HepG2 (cell line): ENCODE measurements at places on chromosomes 13 and 19. TPM values are rescaled to one million over a fixed set of nuclear protein-coding genes. Genes with fewer than 3 reads are reported as not detected.

DNA sequence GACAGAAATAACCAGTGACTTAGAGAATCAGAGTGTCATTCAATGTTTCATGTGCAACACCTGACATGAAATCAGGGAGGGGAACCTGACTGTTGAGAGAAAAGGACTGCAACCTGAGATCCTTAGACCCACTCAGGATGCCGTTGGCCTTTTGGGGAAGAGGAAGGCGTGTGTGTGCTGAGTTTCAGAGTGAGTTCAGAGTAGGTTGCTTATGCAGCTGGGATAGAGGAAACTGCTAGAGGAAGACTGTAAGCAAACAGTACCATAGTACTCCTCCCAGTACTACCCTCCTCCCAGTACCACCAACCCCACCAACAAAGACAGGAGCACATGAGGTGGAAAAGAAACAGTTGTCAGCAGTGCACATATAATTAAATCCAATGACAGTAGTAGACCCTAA is 63.7 kb downstream of the KL start:
- no peak overlapping the region for H3K4me3 ChIP-seq
- H3K4me1 ChIP-seq: peaks cover 4% of the 10 kb centered on the region; the same call in 1 of the 2 replicates
- H3K27me3 ChIP-seq: no peaks in the 10 kb centered on the region
- no peak overlapping the region for H3K27ac ChIP-seq

DNA sequence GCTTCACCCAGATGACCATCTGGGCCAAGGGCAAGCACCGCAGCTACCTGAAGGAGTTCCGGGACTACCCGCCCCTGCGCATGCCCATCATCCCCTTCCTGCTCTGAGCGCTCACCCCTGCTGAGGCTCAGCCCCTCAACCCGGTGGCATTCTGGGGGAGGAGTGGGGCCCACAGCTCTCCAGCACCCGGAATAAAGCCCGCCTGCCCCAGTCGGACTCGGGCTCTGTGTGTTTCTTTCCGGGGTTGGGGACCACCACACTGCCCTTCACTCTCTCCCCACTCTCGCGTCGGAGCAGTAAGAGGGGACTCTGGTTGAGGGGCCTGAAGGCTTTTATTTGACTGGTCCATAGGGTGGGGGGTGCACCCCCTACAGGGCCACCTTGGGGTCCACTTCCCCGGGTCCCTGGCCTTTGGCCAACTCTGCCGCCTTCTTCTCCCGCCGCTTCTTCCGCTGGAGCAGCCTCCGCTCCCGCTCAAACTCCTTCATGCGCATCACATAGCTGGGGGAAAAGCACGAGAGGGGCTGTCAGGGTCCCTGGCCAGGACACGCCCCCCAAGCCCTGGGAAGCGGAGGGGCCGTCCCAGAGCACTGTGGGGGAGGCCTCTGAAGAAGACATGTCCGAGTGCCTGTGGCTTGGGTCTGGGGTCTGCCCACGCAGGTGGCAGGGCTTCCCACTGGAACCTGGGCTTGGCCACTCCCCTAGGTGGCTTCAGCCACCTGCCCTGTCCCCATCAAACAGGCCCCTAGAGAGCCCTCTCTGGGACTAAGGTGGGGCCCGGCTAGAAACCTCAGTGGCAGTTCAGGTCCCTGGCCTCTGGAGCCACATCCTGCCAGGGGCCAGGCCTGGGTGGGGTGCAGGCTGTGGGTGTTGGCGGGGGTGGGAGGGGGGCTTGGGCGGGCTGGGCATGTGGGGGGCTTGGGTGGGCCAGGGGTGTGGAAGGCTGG is 5.8 kb downstream of the NDUFB7 start:
- no peak for DNase-seq
- no peak overlapping the region for H3K27ac ChIP-seq
- H3K36me3 ChIP-seq: peaks cover 6% of the 10 kb centered on the region; the same call in 1 of the 2 replicates
- H3K4me3 ChIP-seq: no peak overlapping the region
- H3K4me1 ChIP-seq: peaks cover 27% of the 10 kb centered on the region
- H3K27me3 ChIP-seq: no peaks in the 10 kb centered on the region

GRCh38 chr19:21134934-21135366 is 6.9 kb upstream of the ZNF431 start:
- H3K4me1 ChIP-seq: peaks cover 40% of the 10 kb centered on the region
- DNase-seq: peak; percentile 60
- H3K36me3 ChIP-seq: no peaks in the 10 kb centered on the region
- no peak overlapping the region for H3K27ac ChIP-seq
- H3K27me3 ChIP-seq: no peaks in the 10 kb centered on the region
- H3K4me3 ChIP-seq: no peak overlapping the region

RASIP1 gene
- total RNA-seq: 0.44 and 0.49 TPM in 2 replicates

RETN gene
- total RNA-seq: not detected in 2 replicates

DNA sequence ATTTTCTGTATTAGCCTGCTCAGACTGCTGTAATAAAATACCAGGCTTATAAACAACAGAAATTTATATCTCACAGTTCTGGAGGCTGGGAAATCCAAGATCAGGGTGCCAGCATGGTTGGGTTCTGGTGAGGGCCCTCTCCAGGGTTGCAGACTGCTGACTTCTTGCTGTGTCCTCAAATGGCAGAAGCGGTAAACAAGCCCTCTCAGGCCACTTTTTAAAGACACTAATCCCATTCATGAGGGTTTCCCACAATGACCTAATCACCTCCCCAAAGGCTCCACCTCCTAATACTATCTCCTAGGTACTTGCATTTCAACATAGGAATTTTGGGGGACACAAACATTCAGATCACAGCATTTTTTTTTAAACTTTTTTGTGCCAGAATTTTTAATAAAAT is 159.3 kb downstream of the PDS5B start:
- H3K4me3 ChIP-seq: no peak overlapping the region
- H3K27me3 ChIP-seq: no peaks in the 10 kb centered on the region
- no peak overlapping the region for H3K27ac ChIP-seq
- DNase-seq: peak; percentile 10

- H3K4me3 ChIP-seq: no peak overlapping the region
- no peaks in the 10 kb centered on the region for H3K4me1 ChIP-seq
- DNase-seq: no peak
- no peak overlapping the region for H3K27ac ChIP-seq
- H3K36me3 ChIP-seq: no peaks in the 10 kb centered on the region
Observed at GRCh38 chr13:25733001-25733491, 318.8 kb downstream of the SHISA2 start.

ZNF772 gene
- total RNA-seq: 17.2 and 23.6 TPM in 2 replicates

DNA sequence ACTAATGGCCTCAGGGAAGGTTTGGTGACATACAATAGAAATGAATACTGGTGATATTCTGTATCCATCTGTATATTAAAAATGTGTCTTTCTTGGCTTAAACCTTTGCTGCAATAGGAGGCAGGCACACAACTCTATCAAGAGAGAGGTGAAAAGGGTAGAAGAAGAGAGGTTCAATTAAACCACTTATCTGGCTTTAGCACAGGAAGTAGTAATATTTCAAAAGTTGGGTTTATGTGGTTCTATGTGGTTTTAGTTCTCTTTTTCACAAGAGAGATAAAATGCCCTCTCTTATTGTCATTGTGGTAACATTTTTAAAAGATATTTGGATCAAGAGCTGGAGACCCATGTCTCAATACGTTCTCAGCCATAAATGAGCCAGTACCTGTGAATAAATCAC is 146.2 kb upstream of the FNDC3A start:
- H3K4me1 ChIP-seq: no peaks in the 10 kb centered on the region
- H3K36me3 ChIP-seq: no peaks in the 10 kb centered on the region
- no peak overlapping the region for H3K27ac ChIP-seq
- no peak overlapping the region for H3K4me3 ChIP-seq
- H3K27me3 ChIP-seq: no peaks in the 10 kb centered on the region

- peak overlapping the region; percentile 82 for H3K27ac ChIP-seq
- peaks cover 58% of the 10 kb centered on the region for H3K4me1 ChIP-seq
- peak overlapping the region; percentile 98 for H3K4me3 ChIP-seq
- H3K36me3 ChIP-seq: peaks cover 18% of the 10 kb centered on the region
- no peaks in the 10 kb centered on the region for H3K27me3 ChIP-seq
Observed at GRCh38 chr19:46785054-46785979, 3.1 kb downstream of the SLC1A5 start.

MYH14 gene
- total RNA-seq: 5.5 and 6.4 TPM in 2 replicates

DNA sequence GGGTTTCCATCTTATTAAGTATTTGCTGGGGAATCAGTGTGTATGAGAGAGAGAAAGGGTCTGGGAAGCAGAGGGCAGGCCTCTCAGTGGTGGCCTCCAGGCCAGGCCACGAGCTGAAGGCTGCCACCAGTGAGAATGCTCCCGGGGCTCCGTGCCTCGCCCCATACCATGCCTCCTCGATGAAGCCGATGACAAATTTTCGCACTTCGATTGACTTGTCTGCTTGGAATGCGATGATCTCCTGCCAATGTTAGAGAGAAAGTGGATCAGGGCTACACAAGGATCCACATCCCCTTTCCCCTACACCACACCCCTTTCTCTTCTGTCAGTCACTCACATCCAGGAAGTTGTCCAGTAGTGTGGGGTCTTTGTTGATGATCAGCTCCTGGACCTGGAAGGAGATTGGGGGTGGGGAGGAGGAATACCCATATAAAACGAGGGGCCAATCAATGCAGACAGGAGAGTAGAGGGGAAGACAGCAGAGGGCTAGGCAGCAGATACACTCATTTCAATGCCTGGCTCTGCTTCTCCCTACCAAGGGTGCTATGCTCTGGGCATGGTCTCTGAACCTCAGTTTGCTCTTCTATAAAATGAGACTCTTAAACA is 10.7 kb downstream of the SYMPK start:
- no peaks in the 10 kb centered on the region for H3K4me1 ChIP-seq
- no peak overlapping the region for H3K4me3 ChIP-seq
- H3K27ac ChIP-seq: no peak overlapping the region
- no peak for DNase-seq
- no peaks in the 10 kb centered on the region for H3K27me3 ChIP-seq

LIM2 gene
- not detected in 2 replicates for total RNA-seq

DNA sequence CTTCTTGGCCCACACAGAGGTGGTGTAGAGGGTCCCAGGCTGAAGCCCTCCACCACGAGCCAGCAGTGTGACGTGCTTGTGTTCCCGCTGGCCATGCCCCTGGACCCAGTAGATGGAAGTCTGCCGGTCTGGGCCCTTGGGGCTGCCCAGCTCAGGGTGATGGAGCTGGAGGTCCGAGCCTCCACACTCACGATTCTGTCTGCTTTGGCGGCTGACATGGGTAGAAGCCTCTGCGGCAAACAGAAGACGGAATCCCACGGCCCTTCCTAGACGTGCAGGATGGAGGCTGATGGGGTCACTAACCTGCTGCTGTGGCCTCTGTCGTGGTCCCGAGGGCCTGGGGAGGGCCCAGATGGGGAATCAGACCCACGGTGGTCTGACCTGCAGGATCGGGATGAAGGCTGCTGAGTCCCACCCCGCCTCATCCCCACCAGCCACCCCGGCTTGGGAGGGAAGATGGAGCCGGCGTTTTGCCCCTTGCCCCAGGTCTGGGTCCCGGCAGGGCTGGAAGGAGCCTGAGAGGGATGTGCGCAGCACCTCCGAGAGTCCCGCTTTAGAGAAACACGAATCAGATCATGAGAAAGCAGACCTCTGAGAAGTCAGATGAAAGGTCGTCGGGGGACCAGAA is 4.4 kb downstream of the TMEM86B start:
- no peaks in the 10 kb centered on the region for H3K27me3 ChIP-seq
- peaks cover 11% of the 10 kb centered on the region; the same call in 1 of the 3 replicates for H3K36me3 ChIP-seq
- DNase-seq: no peak
- peaks cover 44% of the 10 kb centered on the region for H3K4me1 ChIP-seq

DNA sequence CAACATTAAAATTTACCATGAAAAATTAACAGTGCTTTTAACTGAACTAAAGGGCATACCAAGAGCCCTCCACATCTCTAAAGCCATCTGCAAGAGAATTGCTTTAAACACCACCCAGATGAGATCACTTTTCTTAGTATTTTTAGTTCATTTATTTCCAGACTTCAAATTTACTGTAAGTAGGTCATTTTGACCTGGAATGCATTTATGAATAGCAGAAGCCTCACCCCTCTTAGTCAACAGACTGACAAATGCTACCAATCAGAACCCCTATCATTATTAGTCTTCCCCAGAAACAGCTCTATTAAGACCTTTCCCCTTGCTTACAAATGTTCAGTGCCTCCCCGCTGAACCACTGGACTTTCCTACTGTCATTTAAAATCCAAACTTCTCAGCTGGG is 27.3 kb downstream of the RUBCNL start:
- no peaks in the 10 kb centered on the region for H3K36me3 ChIP-seq
- no peaks in the 10 kb centered on the region; the same call in 2 of the 3 replicates for H3K27me3 ChIP-seq
- H3K4me3 ChIP-seq: no peak overlapping the region
- peaks cover 5% of the 10 kb centered on the region; the same call in 1 of the 2 replicates for H3K4me1 ChIP-seq

DNA sequence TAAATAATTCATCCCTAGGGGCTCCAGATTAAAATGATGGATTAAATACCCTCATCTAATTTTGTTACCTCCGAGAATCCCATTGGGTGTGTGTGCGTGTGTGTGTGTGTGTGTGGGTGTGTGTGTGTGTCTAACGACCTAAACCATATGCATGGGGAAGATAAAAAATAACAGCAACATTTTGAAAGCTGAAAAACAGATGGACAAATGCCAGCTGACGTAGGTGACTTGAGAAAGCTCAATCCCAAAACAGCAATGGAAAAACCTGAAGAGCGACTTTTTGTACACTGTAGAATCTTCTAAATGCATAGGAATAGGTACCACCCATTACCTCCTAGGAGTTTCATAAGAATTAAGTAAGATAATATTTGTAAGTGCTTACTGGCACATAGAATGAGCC is 8.7 kb upstream of the RPL21 start:
- no peak overlapping the region for H3K4me3 ChIP-seq
- no peak overlapping the region for H3K27ac ChIP-seq
- no peaks in the 10 kb centered on the region for H3K4me1 ChIP-seq
- no peaks in the 10 kb centered on the region for H3K36me3 ChIP-seq
- H3K27me3 ChIP-seq: no peaks in the 10 kb centered on the region
- DNase-seq: no peak

SLAIN1 gene
- 4.5 and 4.8 TPM in 2 replicates for total RNA-seq
